Natural killer cell treated with Interleukin-12 subunit alpha and Interleukin-12 subunit beta and Interleukin-15 and Interleukin-18, amount 100 ng/mL, for 72 hours (primary cell): ENCODE measurements at places on chromosomes 5 and 9. TPM values are rescaled to one million over a fixed set of nuclear protein-coding genes. Genes with fewer than 3 reads are reported as not detected.

PRLR gene
- not detected for total RNA-seq

MEGF10 gene
- total RNA-seq: not detected

GCNT4 gene
- total RNA-seq: 0.57 TPM

TRAF1 gene
- total RNA-seq: 375 TPM

PCA3 gene
- not detected for total RNA-seq

RAB3C gene
- total RNA-seq: not detected

WDR31 gene
- total RNA-seq: 0.83 TPM

SPINK13 gene
- total RNA-seq: not detected

APC gene
- total RNA-seq: 31.8 TPM

PALM2AKAP2 gene
- total RNA-seq: not detected

CKMT2 gene
- not detected for total RNA-seq

SNCAIP gene
- total RNA-seq: not detected

IL31RA gene
- 2.3 TPM for total RNA-seq

ADAMTS13 gene
- 1.1 TPM for total RNA-seq

SPATA31D4 gene
- total RNA-seq: not detected
